ENCODE measurements at places on chromosomes 4 and X.

GRCh38 chrX:54044126-54044876, at the start of gene PHF8:
TSS of gene PHF8 (minus strand) at chrX:54044473. CDS start at chrX:54042728, 1,745 bp downstream.
- peak; percentile 94 for DNase-seq

DNA sequence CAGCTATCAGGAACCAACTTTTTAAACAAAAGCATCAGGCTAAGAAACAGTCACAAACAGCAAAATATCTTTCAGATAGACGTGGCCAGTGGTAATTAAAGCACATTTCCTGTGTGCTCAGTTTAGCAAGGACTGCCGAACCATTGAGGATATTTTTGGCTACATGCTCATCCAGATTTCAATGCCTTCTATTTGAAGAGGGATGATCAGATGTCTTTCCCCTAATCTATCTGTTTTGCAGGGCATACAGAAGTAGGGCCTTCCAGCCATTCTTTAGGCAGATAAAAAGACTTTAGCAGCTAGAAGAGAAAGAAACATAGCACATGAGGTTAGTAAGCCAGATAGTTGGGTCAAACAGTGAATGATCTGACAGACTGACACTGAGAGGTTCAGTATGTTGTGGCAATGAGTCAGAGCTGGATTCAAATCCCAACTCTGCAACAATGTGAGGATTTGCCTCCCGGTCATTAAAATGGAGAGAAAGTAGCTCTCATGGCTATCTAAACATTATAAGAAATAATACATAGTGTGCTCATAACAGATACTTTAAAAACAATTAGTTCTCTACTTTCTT, 100.0 kb upstream of the PRKG2 start:
- no peak for DNase-seq

- no peak for DNase-seq
Measured at GRCh38 chrX:103477496-103477895, 41.8 kb downstream of the RAB40A start.

GRCh38 chr4:42786350-42787078, 106.0 kb upstream of the GRXCR1 start:
- DNase-seq = no peak

- DNase-seq = no peak
Measured at GRCh38 chrX:129529685-129530281, 6.5 kb upstream of the SMARCA1 start.

GRCh38 chrX:52426810-52427209, 58.0 kb downstream of the XAGE2 start:
- no peak for DNase-seq

- DNase-seq = peak; percentile 32
Measured at GRCh38 chrX:1883772-1884171, 268.9 kb downstream of the ASMT start.

- DNase-seq = no peak
Measured at GRCh38 chrX:69083361-69083760, 81.9 kb downstream of the PJA1 start.

GRCh38 chr4:63693321-63693720, 715.9 kb downstream of the TECRL start:
- no peak for DNase-seq

- no peak for DNase-seq
Measured at GRCh38 chr4:22430626-22431025, 85.2 kb downstream of the ADGRA3 start.

GRCh38 chrX:153853180-153853901, 23.0 kb upstream of the PDZD4 start:
- no peak for DNase-seq

GRCh38 chr4:169815606-169816005, 57.9 kb upstream of the HPF1 start:
- no peak for DNase-seq

DNA sequence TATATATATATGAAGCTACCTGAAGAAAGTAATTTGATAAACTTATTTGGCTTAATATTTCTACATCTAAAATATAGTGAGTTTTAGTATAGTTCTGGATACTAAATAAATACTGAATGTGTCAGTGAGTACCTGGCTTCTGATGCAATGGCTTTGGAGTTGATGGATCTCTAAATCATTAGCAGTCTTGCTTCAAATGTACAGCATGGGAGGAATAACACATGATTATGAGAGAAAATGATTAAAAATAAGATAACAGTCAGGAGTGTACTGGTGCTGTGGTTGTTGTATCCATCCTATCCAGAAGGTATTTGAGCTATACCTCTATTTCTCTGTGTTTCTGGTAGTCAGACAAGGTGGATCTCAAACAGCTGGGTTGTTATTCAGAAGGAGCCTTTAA, 641.3 kb downstream of the TRAM1L1 start:
- DNase-seq = no peak

DNA sequence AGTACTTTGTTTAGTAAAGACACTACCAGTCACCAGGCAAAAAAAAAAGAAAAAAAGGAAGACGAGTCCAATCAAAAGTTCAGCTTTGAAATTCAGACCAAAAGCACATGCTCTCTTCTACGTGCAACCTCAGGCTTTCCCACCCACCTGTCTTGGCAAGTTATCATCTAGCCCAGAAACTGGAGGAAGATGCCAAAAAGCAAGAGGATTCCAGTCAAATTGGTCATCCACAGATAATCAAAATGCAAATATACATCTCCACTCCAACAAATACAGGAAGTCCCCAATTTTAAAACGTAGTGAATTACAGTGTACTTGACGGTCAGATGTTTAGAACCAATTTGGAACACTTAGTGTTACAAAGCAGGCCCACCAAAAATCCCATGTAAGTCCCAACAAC, 96.5 kb downstream of the PALLD start:
- peak; percentile 37 for DNase-seq

DNA sequence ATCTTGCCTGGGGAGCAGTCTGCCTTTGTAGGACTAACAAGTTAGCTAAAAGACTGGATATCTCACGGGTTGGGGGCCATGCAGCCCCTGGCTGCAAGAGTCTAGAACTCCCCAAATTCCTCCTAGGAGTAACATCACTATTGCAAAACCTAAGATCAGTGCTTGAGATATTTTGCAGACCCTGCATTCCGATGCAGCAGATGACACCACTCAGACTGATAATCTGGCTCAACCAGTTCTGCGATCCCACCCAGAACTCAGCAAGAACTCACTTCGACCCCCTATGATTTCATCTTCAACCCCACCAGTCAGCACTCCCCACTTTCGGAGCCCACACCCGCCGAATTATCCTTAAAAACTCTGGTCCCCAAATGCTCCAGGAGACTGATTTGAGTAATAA, 834.0 kb downstream of the C4orf33 start:
- DNase-seq = no peak

GRCh38 chrX:25015486-25016360, at the start of gene ARX:
TSS of gene ARX (minus strand) at chrX:25015965. CDS start at chrX:25015737, 228 bp downstream.
- no peak for DNase-seq

DNA sequence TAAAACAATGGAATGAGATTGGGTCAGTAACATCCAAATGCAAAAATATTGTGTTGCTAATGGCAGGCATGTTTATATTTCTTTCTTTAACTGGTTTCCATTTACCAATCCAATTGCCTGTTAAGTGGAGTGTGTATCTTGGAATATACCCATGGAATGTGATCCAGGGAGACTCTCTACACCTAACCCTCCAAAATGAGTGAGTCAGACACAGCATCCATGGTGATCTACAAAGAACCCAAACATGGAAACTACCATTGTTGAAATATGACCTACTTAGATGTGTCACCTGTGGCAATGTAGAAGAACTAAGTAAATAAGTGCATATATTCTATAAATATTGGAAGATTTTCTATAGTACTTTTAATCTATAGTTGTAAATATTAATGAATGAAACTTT, 110.3 kb downstream of the AREG start:
- DNase-seq = peak; percentile 71

GRCh38 chr4:98794565-98795205, 134.2 kb downstream of the EIF4E start:
- peak; percentile 61 for DNase-seq

- DNase-seq = no peak
Measured at GRCh38 chrX:136582624-136583023, 50.6 kb downstream of the VGLL1 start.

- DNase-seq = peak; percentile 90
Measured at GRCh38 chr4:164383358-164384220, 370.3 kb upstream of the SMIM31 start.

DNA sequence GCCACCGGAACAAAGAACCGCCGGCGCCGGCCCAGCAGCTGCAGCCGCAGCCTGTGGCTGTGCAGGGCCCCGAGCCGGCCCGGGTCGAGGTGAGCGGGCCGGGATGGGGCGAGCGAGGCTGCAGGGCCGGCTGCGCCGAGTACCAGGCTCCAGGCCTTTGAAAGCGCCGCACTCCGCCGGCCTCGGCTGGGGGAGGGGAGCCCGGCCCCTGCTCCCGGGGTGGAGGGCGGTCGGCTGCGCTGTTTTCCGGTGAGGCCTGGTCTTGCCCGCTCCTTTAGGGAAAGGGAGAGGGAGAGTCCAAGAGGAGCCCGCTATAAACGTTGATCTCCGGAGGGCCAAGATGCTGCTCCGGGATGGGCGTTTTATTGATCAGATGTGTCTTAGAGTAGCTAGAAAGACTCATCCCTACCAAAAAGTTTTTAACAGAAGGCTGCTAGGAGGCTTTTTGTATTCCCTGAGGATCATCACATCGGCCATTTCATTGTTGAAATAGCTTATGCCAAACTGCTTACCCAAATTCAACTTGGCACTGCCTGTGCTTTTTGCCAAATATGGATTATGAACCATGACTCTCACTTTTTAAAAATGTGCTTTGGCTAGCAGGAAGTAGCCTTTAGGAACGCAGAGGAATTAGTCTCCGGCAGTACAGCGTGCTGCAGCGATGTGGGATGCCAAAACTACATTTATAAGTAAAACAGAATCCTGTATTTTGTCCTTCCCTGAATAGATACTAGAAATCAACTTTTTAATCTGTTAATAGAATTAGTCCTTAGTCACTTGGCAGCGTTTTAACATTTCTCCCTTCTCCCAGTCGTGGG, 760 bp downstream of the TMEM165 start:
- no peak for DNase-seq

- peak; percentile 25 for DNase-seq
Measured at GRCh38 chr4:88003261-88003660, 4.2 kb upstream of the PKD2 start.

DNA sequence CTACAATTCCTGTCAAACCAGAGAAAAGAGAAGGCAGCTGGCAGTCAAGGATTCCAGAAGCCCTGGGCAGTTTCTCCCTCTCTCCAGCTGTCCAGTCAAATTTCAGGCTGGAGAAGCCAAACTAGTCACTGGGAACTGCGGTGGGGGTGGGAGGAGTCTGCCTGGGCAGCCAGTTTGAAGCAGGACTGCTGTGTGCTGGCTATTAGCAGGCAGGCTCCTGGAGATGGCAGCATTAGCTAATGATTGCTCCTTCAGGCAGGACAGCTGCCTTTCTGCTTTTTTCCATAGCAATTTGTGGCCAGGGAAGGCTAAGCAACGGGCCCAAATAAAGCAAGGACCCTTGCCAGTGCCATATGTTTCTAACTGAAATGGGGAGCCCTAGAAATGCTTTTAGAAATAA, 44.7 kb upstream of the FGF13 start:
- no peak for DNase-seq

DNA sequence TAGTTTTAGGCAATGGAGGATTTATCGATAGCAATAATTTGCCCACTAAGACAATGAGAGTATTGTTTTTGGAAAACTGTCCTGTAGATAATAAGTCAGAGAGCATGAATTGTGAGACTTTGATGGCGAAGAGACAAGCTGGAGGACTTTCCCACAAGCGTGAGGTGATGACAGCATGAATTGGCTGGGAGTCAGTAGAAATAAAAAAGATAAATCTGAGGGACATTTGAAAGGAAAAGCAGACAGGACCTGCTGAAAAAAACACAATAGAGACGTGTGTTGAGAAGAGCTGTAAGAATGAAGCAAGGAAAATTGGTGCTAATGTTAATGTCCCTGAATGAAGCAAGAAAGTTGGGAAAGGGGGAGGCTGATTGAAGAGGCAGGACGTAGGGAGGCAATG, 233.5 kb downstream of the DCTD start:
- no peak for DNase-seq

- no peak for DNase-seq
Measured at GRCh38 chr4:89535251-89535650, 227.7 kb upstream of the GPRIN3 start.

GRCh38 chr4:105227054-105227453, 80.4 kb downstream of the TET2 start:
- DNase-seq = no peak

GRCh38 chr4:182716192-182716591, 201.0 kb downstream of the DCTD start:
- DNase-seq = no peak

GRCh38 chr4:189845145-189845846, 95.4 kb upstream of the FRG1 start:
- no peak for DNase-seq

- DNase-seq = no peak
Measured at GRCh38 chr4:101289306-101289705, 58.0 kb downstream of the PPP3CA start.

- DNase-seq = peak; percentile 53
Measured at GRCh38 chr4:128355305-128355704, 67.7 kb upstream of the PGRMC2 start.

Measured in NCI-H226 (cell line).